Stimulated activated CD4-positive, alpha-beta T cell treated with anti-CD3 and anti-CD28 coated beads, Interleukin-1b, Interleukin-23, amount 100 ng/mL, for 1 hour (primary cell): ENCODE measurements at places on chromosomes 16 and 17.

DNA sequence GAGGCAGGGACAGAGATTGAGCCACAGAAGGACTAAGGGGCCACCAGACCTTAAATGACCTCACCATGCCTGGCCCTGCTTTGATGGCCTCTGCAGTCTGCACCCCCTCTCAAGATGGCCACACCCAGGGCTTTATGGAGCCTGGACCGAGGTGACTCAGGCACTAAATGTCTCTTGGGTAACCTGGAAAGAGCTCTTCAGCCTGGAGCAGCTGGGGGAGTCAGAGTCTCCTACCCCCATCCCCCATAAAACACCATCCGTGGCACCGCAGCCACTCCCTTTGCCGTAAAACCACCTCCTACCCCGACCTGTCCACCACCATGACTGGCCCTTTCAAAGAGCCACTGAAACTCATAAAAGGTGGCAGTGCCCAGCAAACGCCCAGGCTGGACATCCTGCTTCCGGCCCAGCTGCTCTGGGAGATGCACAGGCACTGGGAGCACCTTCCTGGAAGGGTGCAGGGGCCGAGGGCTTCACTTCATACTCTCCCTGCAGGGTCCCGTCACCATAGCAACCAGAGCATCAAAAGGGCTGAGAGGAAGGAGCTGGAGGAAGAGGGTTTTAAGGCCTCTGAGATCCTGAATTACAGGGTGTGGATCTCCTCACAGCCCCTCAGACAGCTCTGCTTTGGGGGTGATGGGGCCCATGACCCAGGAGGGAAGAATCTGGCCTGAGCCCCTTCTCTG is 22.3 kb downstream of the FOXN1 start:
- DNase-seq = no peak

GRCh38 chr16:51759329-51759728 is 608.3 kb upstream of the SALL1 start:
- DNase-seq = no peak

DNA sequence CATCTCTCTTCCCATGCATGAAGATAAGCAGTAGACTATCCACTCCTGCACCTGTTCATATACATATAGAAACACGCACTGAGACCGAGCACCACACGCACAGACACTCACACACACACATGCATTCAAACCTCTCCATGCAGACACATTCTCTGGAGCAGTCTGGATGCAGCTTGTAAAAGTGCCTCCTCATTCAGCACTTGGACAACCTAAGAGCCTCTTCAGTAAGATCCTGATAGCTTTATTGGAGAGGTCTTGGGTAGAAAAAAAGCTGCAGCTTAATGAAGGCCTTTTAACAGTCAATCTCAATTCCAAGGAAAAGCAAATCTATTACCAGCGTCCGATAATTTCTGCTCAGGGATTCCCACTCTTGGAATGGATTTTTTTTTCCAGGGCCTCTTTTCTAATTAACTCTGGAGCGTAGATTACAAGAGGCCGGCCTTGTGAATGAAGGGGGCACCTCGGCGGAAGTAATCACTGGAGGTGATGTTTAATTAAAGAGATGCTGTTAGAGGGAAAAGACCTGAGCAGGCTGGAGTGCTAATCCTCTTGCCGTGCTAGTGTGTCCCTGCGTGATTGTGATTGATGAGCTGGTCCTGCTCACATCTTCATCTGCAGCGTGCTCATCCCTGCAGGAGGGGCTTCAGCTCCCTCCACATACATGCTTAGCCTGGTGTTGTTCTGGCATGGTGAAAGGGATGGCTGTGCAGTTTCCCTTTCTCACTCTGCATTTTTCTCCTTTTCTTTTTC is 155.1 kb downstream of the RBFOX1 start:
- no peak for DNase-seq

DNA sequence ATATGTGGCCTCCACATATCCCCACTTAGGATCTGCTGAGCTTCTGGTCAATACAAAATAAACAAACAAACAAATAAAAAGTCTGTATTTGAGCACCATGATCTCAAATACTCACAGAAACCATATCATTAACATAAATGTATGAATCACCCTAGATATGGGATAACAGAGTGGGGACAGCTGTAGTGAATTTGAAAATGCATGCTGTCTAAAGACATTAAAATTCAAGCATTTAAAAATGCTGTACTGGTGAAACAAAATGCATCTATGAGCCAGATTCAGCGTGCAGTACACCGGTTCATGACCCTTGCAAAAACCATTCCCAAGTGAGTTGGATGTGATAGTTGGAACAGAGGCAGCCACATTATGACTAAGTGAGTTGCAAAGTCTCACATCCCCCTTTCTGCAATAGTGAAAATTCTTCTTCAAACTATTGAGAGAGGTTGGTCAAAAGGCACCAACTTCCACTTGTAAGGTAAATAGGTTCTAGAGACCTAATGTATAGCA is 12.3 kb downstream of the GRIN2A start:
- DNase-seq = no peak

GRCh38 chr17:80552523-80552922 is 7.9 kb downstream of the RPTOR start:
- DNase-seq = no peak

GRCh38 chr17:70390049-70390448 is 220.7 kb downstream of the KCNJ2 start:
- DNase-seq = no peak

DNA sequence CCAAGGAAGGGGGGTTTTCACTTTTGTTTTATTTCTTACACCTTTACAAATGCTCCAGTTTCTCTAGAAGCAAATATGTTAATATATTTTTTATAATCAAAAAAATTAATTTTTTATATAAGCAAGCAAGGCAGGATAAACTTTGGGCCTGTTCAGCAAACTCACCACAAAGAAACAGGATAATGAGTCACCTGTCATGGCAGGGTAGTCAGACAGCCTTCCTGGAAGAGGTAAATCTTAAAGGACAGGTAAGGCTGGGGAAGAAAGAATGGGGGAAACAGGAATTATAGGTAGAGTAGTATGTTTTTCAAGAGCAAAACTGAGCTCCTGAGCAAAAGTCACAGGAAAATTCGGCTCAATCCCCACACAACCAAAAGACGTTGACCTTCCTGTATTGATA is 186.3 kb upstream of the SOX9 start:
- DNase-seq = no peak

DNA sequence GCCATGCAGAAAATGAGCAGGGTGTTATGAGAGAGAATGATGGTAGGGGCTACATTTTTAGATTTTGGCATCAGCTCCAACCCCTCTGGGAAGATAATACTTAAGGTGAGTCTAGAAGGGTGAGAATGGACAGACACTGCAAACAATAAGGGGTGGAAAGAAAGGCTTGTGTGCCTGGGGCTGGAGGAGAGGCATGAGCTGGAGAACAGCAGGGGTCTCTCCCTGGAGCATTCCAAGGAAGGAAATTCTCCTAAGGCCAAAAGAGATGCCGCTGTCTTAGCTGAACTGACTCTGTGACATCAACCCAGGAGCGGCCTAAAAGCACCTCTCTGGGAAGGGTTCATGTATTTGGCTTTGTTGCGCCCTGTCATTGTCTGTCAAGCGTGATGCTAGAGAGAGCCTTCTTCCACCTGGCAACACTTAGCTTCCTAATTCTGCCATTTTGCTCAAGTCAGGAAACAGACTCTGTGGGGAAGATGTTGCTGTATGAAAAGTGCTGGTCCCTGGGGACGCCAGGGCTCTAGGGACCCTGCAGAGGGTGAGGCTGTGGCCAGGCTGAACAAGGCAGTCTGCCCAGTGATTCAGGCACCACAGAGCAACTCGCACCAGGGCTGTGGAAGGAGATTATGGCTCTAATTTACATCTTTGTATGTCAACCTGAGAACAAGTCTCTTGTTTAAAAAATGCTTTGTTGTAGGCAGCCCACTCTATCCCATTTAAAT is 225.7 kb downstream of the CBLN1 start:
- DNase-seq = no peak

GRCh38 chr17:55624772-55625433 is 97.8 kb downstream of the TMEM100 start:
- DNase-seq = no peak
